ENCODE measurements at places on chromosomes 2 and 18.

- no peak for DNase-seq
Measured at GRCh38 chr2:19059076-19059475, 299.3 kb downstream of the OSR1 start.

DNA sequence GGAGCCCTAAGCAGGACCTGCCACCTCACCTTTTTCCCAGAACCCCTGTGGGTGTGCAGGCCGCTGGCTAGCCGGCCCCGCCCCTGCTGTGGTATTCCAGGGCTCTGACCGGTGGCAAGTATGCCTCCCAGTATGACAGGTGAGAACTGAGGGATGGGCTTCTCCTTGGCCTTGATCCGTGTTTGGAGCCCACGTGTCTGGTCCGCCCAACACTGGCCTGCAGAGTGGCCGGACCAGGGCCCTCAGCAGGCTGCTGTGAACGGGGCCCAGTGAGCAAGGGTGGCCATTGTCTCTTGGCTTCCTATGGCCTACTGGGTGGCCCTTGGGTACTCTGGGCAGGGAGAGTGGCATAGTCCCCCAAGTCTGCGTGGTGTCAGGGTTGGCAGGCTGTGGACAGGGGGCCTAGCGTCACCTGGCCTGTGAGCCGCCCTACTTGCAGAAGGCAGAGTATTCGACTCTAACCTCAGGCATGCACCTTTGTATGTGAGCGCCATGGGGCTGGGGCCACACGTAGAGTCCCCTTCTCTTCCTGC is 1.8 kb downstream of the RNPEPL1 start:
- no peak for DNase-seq

- peak; percentile 56 for DNase-seq
Measured at GRCh38 chr2:64943387-64944150, 45.6 kb upstream of the SLC1A4 start.

DNA sequence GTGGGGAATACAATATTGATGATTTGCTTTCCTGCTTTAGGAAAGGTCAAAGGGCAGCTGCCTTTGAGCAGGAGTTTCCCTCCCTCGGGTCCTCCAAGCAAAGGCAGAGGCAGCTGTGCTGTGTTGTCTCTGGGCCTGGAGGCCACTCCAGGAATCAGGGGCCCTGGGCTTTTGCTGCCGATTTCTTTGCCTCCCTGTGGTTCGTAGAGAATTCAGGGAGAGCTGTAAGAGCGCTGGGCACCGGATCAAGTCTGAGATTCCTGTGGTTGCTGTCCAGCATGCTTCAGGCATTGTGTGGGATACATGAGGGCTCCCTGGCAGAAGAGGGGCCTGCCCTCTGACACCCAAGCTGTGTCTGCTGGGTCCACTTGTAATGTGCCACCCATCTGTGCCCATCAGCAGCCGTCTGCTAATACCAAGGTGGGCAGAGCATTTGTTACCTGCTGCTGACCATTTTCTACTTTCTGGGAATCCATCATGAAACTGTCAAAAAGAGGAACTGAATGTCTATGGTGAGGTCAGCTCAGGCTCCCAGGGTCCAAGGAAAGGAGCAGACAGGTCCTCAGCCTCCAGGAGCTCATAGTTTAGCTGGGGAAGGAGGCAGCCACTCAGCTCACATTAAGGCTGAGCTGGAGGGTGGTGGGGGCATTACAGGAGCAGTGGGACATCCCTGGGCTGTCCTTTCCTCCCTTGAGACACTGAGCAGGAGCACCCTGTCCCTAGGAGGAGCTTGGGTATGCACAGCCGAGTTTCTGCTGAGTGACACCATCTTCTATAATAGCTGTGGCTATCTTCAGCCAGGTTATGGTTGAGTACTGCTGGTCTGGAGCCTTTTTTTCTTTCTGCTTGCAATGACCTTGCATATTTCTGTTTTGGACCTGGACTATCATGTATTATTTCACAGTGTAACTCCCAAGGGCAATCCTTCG is 68.5 kb downstream of the CTIF start:
- DNase-seq, result no peak

DNA sequence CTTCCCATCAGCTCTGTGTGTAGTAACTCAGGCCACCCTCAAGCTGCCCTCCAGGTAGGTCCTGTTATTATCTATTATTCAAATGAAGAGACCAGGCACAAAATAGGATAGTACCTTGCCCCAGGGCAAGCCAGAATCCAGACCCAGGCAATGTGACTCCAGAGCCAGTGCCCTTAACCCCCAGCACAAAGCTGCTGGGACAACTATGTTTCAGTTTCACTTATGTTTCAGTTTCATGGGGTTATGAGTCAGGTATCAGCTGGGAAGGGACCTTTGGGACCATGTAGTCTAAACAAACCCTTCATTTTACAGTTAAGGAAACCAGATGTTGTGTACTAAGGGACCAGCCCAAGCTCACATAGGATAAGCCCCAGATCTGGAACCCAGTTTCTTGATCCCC is 10.0 kb downstream of the HK2 start:
- DNase-seq, result no peak

GRCh38 chr2:235928751-235929370 is 239.3 kb downstream of the GBX2 start:
- no peak for DNase-seq
